ENCODE measurements at places on chromosomes 7 and 10.

DNA sequence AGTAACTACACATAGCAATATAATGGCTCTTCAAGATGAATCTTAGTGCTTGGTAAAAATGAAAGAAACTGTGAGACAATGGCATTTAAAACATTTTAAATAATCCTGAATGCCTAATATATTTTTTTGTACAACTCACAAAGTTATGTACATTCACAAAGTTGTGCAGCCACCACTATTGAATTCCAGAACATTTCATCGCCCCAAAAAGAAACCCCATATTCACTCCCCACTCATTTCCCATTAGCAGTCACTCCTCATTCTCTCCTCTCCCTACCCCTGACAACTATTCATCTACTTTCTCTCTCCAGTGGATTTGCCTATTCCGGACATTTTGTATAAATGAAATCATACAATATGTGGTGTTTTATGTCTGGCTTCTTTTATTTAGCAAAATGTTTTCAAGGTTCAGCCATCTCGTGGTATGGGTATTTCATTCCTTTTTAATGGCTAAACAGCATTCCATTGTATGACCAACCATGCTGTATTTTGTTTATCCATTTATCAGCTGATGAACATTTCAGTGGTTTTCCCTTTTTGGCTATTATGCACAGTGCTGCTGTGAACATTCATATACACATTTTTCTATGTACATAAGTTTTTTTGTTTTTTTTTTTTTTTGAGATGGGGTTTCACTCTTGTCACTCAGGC lies 34.7 kb downstream of the ENTPD7 start:
- DNase-seq: no peak

DNA sequence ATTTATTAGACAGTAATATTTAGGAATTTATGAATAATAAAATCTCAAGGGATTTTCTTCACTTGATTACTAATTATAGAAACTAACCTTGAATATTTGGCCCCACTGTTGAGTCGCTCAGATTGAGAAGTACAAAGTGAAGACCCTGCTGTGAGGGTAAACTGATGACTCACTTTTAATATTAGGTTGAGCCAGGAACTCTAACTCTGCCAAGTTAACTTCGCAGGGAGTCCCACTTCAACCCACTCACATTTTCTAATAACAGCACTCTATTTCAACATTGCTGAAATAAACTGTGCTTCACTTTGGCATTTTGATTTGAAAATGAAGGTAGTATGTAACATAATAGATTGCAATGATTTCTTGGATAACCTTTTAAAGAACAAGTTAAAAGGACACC lies 200.7 kb downstream of the POLR1F start:
- no peak for DNase-seq

DNA sequence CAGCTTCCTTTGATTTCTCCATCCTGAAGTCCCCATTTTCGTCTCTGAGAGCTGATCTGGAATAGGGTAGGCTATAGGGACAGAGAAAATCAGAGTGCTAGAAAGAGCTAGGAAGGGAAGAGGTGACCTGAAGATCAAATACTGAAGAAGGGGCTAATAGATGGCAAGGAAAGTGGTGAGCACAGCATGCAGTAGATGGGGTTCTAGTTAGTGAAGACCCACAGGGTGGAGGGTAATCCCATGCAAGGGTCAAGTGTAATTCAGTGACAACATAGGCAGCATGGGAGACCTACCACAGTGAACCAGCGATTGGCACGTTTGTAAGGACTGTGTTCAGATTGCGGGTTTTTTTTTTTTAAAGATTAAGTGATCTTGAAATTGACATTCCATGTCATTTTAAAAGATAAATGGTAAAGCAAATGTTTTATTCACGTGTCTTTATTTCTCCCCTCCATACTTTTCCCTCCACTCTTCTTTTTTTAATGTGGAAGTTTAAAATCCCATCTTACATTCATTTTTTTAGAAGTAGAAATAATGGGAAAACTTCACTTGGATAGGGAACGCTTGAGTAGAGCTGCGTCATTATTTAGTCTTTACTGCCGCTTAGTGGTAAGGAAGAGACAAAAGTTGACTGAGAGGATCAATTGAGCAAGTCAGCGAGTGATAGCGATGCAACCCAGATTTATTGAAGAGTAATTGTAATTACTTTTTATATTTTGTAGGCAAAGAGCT lies 21.0 kb upstream of the ABI1 start:
- DNase-seq: no peak

DNA sequence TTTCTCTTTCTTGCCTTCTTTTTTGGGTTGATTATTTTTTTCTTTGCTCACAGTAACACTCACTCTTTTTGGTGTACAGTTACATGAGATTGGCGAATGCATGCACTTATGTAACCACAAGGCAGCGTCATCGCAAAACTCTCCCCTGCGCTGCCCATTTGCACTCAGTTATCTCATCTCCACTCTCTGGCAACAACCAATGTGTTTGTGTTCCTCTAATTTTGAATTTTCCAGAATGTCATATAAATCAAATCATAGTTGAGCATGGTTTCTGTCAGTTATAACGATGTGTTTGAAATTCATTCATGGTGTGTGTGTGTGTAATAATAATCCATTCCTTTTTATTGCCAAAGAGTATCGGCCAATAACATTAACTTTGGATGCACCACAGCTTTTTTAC lies 23.0 kb upstream of the IGFBP3 start:
- DNase-seq: no peak

DNA sequence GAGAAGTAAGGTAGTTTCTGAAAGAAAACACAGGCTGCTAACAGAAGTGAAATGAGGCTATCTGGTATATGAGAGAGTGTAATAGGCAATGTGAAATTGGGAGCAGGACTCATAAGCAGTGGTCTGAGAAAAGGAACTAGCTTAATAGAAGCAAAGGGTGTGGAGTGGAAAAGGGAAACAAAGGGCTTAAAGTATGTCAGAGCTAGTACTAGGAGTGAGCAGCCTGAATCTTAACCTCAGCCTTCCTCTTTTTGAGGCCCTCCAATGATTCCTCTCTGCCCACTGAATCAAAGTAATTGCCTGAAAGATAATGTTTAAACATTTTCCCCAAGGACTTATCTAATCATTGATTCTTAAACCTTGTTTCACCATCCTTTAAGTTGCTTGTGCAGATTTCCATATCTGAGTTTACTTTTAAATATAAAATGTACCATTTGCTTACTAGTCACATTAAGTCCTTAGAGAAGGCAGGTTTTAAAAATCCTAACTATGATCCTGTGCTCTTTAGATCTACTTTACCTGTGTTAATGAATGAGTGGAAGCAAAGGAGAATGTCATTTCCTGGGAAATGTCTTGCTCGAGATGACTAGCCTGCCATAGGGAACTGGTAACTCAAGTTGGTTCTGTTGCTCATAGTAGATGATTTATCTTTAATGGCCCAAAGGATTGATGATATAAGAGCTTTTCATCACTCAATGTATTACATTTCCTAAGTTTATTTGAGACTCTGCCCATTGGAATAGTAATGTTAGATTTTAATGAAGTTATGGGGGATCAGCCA lies 155.0 kb downstream of the SKAP2 start:
- no peak for DNase-seq

DNA sequence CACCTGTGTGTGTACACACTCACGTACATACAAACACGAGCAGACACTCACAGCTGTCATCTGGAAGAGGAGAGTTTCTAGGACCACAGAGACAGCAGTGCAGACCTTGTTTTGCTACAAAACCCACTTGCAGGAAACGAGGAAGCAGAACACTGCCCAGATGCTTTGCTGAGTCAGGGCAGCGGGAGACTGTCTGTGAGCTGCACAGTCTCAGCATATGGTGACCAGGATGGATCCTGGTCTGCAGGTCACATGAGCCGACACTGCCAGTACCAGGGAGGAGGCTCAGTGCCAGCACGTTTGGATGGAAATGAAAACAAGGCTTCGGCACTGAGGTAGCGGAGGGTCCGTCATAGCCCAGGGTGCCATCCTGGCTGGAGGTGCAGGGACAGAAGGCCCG lies 117.6 kb upstream of the DPP6 start:
- no peak for DNase-seq

GRCh38 chr10:109007514-109007913 lies 915.8 kb downstream of the XPNPEP1 start:
- DNase-seq: no peak

GRCh38 chr7:128378637-128379036 lies 17.1 kb upstream of the PRRT4 start:
- no peak for DNase-seq

- DNase-seq: no peak
Observed at GRCh38 chr10:96639899-96640298, 53.1 kb upstream of the TM9SF3 start.

DNA sequence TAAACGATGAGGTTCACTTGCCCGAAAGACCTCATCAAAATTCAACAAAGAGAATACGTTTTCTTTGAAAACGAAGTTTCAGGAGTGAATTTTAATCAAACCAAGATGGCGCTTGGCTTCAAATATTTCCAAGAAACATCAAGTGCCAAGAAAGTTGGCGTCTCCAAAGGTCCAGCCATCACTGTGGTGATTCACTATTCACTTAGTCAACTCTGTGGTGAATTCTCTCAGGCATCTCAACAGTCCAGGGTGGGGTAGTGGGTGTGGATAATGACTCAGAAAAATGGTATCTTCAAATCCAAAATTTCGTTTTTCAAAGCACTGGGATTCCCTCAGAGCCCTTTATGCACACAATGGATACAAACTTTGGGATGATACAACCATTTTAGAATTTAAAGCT lies 133.1 kb downstream of the SVIL start:
- DNase-seq: no peak

DNA sequence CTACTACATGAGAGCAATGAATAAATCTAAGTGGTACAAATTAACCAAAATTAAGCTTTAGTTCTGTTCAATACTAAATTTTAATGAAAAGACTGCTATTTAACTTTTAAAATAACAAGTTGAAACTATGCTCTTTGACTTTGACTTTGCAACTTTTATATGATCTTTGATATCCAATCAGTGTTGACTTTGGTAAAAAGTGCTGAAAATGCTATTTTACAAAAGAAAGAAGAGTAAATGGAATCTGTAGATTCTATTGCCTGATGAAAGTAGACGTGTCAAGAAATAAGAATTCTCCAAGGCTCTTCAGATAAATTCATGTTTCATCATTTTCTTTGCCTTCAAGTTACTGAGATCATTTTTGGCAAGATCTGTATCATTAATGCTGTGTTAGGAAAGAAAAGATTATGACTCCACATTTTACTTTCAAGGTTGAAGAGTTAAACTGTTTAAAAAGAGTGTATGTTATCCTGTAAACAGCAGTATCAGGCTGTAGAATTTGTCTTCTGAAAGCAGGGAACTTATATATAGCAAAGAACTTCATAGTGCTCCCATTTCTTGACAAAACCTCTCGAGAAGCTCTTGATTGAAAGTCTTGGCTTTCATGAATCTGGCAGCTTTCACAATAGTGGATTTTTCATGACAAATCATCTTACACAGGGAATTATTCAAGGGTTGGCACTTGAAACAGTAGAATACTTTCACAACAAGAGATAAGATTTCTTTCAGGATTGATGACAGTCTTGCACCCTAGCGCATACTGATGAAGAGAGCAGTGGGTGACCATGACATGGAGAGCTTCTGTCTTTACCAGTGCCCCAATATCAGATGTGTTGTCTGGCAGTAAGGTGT lies 72.1 kb downstream of the PTEN start:
- no peak for DNase-seq

Data from right hindlimb (tissue), 1 donor.